ENCODE measurements at places on chromosomes 1 and 21.
A peak's percentile ranks its signal among the peaks of the same experiment; 100 is the strongest.

DNA sequence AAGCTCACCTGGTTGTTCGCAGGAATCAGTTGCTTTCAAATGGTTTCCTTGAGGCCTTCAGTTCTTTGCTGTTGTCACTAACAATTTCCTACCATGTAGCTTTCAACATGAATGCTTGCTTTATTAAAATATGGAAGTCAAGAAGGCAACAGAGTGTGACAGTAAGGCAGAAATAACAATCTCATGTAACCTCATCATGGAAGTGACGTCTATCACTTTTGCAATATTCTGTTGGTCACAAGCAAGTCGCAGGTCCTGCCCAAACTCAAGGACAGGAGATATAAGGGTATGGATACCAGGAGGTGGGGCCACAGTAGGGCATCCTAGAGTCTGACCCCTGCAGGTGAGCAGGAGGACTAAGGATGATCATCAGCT is 296.8 kb upstream of the ZP4 start:
- no peak for DNase-seq

DNA sequence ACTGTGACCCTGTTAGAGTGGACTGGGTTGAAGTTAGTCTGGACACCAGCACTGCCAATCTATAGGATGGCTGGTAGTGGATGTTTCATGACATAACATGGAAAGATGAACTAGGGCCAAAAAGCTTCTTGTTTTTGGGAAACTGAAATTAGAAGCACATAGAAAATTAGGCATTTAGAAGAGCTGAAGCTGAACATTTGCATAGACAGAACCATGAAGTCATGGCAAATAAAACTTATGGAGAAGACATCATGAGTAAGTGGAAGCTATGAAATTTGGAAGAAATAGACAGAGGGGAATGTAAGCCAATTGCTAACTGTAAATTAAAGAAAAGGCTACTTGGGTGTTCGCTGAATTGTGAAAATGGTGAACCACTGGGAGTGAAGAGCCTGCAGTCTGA is 2.7 kb upstream of the S100A11 start:
- no peak for DNase-seq

DNA sequence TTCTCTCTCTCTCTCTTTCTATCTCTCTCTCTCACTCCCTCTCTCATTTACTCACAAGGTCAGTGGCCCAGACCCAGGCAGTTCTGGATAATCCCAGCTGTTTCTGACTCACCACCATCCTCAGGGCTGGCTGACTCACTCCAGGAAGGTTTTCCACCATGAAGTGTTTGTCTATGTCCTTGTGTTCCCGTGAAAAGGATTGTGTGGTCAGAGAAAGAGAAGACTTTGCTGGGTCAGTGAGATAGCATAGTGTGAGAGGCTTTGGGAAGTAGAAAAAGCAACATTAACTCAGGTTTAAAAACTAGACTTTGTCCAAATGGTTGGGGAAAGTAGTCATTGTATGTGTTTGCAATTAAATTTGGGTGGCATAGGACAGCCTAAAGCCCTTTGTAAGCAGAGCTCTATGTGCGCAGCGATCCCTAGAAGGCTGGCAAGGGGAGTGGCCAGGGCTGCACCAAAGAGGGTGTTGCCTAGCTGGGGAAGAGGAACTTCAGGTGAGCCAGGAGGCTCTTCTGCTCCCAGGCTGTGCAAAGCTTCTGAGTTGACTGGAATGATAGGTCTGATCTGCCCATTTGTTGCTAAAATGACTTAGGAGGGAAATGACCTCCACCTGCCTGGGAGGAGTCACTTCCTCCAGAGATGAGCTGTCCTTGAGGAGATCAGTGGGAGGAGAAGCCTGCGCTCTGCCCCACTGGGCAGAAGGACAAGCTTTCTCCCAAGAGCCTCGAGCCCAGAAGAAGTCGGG is 4.9 kb upstream of the CAPN2 start:
- DNase-seq, result no peak

DNA sequence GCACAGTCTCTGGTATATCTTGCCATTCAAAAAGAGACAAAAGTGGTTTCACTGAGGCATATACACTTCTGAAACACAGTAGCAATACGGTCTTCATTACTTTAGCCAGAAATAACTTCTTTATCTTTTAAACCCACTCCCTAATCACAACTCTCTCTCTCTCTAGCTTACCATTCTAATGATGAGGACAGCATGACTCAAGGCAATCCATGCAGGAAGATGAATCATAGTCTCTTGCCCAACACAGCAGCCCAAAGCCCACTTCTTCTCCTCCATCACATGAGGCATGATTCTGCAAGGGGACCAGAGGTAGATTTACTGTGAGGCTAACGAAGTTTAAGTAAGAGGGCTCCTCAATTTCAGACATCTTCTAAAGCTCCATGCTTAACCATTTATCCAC is 285.0 kb upstream of the NR5A2 start:
- no peak for DNase-seq

GRCh38 chr1:27487966-27488884 is 1.7 kb downstream of the WASF2 start:
- no peak for DNase-seq

DNA sequence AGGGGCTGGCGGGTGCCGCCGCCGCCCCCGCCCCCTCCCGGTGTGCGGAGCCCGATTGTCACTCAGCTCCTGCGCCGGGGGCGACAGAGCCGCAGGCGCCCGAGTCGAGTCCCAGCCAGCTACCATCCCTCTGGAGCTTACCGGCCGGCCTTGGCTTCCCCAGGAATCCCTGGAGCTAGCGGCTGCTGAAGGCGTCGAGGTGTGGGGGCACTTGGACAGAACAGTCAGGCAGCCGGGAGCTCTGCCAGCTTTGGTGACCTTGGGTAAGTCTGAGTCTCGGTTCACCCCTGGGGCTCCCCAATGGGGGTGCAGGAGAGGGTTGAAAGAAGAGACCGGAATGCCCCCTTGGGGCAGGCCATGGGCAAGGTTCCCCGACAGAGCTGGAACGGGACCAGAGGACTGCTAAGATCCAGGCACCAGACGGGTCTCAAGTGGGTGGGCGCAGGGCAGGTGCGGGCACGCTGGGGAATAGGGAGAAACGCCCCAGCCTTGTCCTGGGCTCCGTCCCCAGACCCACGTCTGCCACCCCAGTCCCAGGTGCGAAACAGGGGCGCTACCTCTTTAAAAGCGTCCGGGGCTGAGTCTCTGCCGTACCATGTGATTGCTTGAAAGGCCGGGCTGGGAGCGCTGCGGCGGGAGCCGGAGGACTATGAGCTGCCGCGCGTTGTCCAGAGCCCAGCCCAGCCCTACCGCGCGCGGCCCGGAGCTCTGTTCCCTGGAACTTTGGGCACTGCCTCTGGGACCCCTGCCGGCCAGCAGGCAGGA is at the start of gene ADORA1:
TSS of gene ADORA1 (plus strand) at position 61 of the 765 bp plus-strand sequence. CDS start 1,116 bp downstream, outside the sequence.
- DNase-seq, result no peak

GRCh38 chr21:38303300-38303699 is 46.5 kb downstream of the KCNJ15 start:
- no peak for DNase-seq

DNA sequence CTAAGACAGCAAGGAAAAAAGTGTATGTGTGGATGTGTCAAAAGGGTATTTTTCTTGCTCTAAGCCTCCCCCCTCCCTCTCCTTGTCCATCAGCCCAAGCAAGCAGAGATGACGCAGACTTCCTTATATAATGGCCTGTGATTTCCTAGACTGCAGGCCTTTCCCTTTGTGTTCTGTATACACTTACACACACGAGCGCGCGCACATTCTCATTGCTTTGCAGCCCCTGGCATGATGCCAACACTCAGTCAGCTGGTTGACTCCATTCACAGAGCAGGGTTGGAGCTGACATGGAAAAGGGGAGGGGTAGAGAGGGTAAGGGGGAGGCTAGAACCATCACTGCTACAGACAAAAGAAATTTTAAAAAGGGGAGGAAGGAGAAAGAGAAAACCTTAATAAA is 41.8 kb downstream of the GATAD2B start:
- DNase-seq, result peak; percentile 9

DNA sequence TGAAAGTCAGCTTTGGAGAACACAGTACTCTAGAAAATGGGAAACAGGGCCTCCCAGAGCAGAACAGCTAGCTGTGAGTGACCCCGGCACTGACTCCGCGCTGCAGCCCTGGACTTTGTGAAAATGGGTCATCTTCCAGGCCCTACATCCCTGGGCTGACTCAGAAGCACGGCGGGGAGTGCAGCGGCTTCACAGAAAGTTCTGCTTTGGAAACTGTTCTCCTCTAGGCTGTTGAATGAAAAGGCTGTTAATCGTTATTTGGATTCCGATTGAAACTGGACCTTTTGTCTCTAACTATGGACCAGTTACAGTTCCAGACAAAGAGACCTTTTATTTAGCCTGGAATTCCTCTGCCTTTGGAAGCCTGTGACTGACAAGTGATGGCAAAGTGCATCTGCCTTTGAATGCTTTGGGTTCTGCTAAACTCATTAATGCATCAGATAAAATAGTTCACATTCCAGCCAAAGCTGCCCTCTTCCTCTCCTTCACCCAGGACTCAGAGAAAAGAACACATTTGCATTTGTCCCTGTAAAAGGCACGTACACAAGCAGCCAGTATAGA is 144.9 kb upstream of the HOOK1 start:
- DNase-seq, result no peak

GRCh38 chr1:156781585-156782186 is 14.4 kb downstream of the PRCC start:
- no peak for DNase-seq
